Pancreas (tissue), 10 donors: ENCODE measurements at places on chromosomes 5 and 9. TPM values are rescaled to one million over a fixed set of nuclear protein-coding genes. Genes with fewer than 3 reads are reported as not detected.

Gene NIM1K
- not detected for total RNA-seq

Gene RAPGEF1
- 38.8 TPM for total RNA-seq

Gene GFPT2
- 6.4 TPM for total RNA-seq

Gene FSD1L
- 8.2 TPM for total RNA-seq

Gene HMGCS1
- 33.1 TPM for total RNA-seq

Gene EFCAB9
- not detected for total RNA-seq

Gene WWC1
- 39.0 TPM for total RNA-seq

Gene MEGF9
- total RNA-seq = 8.3 TPM

Gene SH3GL2
- total RNA-seq = 1.5 TPM

Gene FCN1
- total RNA-seq = 2.8 TPM

GRCh38 chr5:137563646-137564397 lies 64.7 kb upstream of the SPOCK1 start:
- no peak for DNase-seq

- no peak for DNase-seq
Observed at GRCh38 chr9:17656889-17657288, 78.0 kb downstream of the SH3GL2 start.

DNA sequence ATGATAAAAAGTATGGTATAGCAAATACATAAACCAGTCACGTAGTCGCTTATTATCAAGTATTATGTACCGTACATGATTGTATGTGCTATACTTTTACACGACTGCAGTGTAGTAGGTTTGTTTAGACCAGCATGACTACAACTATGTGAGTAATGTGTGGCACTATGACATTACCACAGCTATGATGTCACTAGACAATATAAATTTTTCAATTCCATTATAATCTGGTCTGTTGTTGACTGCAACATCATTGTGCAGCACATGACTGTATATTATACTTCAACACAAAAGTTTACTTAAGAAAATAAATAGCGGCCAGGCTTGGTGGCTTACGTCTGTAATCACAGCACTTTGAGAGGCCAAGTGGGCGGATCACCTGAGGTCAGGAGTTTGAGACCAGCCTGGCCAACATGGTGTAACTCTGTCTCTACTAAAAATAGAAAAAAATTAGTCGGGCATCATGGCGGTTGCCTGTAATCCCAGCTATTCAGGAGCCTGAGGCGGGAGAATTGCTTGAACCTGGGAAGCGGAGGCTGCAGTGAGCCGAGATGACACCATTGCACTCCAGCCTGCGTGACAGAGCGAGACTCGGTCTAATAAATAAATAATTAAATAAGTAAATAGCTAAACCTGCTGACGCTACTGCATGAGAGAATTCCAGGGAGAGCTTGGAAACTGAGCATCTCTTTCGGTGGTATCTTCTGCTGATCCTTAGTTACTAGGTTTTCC lies 24.6 kb upstream of the JADE2 start:
- DNase-seq = no peak

DNA sequence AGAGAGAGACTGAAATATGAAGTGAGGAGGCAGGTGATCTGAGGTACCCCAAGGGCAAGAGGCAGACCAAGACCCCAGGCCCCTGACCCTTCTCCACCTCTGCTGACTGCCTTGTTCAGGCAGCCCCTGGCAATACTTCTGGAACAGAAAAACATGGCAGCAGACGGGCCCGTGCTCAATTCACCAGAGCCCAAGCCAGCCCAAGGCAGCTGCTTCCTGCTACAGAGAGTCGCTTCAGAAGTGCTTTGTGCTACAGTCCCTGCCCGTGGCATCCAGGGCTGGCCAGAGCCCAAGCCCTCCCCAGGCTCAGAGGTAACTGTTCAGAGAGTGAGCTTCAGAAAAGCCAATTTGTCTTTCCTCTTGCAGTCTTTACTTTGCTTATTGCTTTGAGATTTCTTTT lies 151.4 kb upstream of the FSTL4 start:
- DNase-seq = no peak

DNA sequence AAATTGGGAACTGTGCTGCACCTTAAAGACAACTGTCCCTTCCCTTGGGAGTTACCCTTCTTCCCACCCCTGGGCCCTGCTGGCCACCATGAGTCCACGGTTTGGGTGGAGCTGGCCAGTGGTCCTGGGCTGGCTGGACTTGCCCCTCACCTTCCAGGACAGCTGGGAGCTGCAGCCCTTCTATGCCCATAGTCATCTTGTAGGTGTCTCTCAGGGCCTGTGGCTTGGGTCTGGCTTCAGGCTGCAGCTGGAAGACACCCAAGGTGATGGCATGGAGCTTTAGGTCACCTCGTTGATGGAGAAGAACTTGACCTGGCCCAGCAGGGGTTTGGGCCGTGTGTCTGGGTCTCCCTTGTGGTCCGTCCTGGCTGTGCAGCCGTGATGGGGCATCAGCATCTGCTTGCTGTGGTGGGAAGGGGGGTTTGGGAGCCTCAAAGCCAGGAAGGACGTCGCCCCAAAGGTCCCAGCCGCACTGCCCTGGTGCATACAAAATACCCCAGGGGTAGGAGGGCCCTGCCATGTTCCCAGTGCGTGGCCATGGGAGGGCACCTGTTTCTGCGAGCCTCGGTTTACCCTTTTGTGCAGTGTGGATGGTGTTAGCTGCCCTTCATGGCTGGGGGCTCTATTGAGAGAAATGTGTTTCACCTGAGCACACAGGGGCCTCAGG lies 8.9 kb downstream of the WNK2 start:
- DNase-seq = no peak

- no peak for DNase-seq
Observed at GRCh38 chr9:123149067-123149466, 115.6 kb downstream of the GPR21 start.

DNA sequence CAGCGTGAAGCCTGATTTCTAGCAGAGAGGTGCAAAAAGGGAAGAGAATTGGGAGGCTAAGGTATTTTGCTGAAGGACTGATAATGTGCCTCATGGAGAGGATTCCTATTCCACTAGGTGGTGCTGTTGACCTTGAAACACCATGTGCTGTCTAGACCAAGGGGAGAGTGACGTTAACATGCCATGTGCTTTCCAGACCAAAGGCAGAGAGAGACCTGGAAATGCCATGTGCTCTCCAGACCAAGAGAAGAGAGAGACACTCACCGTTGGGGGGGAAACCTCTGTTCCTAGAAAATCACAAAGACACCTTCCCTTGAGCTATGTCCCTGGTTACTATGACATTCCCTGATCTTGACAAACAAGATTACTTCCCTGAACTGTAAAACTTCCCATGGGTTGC lies 286.0 kb upstream of the TUSC1 start:
- DNase-seq = no peak

GRCh38 chr5:52964138-52964537 lies 25.0 kb upstream of the ITGA2 start:
- no peak for DNase-seq

DNA sequence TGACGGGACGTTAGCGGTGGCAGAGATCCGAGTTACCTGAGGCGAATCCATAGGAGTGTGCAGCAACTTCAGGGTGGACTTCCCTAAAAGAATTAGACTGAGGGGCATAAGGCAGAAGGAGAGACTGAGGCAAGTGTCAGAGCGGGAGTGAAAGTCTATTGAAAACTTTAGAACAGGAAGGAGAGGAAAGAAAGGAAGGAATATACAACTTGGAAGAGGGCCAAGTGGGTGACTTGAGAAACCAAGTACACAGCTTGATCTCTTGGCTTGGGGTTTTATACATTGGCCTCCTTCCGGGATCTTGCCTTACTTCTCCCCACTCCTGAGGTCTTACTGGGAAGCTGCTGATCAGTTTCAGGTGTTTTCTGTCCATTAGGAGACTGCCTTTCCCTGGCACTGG lies 84.9 kb downstream of the SNX18 start:
- no peak for DNase-seq

GRCh38 chr5:107418071-107418470 lies 252.7 kb downstream of the EFNA5 start:
- no peak for DNase-seq

DNA sequence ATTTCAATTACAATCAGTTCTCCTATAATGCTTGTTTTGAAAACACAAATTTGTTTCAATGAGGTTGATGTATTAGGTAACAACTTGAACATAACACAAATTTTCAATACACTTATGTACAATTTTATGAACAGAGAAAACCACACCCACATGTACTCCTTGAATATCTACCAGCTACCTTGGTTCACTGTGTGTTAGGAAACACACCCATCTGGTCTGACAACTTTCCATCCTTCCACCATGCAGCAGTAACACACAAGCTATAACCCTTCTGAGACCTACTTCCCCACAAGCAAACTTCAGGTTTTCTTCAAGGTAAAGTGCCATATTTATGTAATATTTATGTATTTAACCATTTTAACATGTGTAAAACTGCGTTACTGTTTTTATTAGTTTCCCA lies 36.4 kb upstream of the UBQLN1 start:
- no peak for DNase-seq

- no peak for DNase-seq
Observed at GRCh38 chr5:146076455-146076854, 28.9 kb downstream of the PLAC8L1 start.

DNA sequence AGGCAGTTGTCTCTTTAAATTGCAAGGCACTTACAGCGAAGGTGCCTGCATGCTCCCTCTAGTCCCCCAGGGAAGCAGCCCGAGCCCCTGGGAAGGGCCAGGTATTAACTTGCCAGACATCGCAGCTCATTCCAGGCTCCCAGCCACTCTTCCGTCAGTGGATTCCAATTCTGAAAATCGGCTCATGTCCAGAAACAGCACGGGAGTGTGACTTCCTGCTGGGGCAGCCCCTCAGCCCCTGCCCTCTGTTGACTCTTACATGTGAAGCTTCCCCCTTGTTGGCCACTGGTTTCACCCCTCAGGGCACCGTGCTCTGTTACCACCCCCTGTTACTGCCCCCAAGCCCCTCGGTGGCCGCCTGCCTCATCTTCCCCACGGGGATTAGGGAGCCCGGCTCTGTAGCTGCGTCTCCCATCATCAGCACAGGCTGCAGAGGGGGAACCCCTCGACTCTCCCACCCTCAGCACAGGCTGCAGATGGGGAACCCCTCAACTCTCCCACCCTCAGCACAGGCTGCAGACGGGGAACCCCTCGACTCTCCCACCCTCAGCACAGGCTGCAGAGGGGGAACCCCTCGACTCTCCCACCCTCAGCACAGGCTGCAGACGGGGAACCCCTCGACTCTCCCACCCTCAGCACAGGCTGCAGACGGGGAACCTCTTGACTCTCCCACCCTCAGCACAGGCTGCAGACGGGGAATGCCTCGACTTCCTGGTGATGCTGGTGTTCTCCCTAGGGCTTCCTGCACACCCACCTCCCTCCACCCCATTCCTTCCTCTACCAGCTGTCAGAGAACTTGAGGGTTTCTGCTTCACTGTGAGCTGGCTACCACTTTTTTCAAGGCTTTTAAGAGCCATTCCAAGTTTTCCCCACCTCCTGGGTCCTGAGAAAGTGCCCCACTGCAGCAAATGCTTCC lies 11.1 kb upstream of the CACNA1B start:
- DNase-seq = no peak

- DNase-seq = no peak
Observed at GRCh38 chr9:87733273-87734052, 7.5 kb downstream of the CTSL start.

GRCh38 chr5:12934722-12935121 lies 1009.8 kb downstream of the DNAH5 start:
- no peak for DNase-seq

DNA sequence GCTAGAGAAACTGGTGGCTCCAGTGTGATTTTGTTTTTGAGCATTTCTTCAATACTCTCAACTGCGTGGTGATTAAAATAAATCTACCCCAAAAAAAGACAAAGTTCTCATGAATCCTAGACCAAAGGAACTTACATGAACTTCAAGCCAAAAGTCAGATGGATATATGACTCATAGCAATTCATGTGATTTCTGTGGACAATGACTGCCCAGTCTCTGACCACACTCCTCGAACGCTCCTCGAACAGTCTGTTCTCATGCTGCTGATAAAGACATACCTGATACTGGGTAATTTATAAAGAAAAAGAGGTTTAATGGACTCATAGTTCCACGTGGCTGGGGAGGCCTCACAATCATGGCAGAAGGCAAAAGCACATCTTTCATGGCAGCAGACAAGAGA lies 46.4 kb upstream of the CEP78 start:
- no peak for DNase-seq

- no peak for DNase-seq
Observed at GRCh38 chr9:88664773-88665172, 129.8 kb downstream of the NXNL2 start.

GRCh38 chr9:122133263-122133983 lies 26.2 kb downstream of the NDUFA8 start:
- DNase-seq = no peak

DNA sequence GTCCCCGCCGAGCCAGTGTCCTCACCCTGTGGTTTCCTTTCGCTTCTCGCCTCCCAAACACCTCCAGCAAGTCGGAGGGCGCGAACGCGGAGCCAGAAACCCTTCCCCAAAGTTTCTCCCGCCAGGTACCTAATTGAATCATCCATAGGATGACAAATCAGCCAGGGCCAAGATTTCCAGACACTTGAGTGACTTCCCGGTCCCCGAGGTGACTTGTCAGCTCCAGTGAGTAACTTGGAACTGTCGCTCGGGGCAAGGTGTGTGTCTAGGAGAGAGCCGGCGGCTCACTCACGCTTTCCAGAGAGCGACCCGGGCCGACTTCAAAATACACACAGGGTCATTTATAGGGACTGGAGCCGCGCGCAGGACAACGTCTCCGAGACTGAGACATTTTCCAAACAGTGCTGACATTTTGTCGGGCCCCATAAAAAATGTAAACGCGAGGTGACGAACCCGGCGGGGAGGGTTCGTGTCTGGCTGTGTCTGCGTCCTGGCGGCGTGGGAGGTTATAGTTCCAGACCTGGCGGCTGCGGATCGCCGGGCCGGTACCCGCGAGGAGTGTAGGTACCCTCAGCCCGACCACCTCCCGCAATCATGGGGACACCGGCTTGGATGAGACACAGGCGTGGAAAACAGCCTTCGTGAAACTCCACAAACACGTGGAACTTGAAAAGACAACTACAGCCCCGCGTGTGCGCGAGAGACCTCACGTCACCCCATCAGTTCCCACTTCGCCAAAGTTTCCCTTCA lies 1.4 kb downstream of the GLIS3 start:
- DNase-seq = peak; percentile 42

GRCh38 chr9:13268469-13268868 lies 11.0 kb downstream of the MPDZ start:
- no peak for DNase-seq

- DNase-seq = no peak
Observed at GRCh38 chr5:90882448-90882847, 323.9 kb downstream of the ADGRV1 start.
